Fibroblast of upper back skin (primary cell): ENCODE measurements at places on chromosomes 2 and 18.

GRCh38 chr2:29729401-29729800 lies 192.0 kb downstream of the ALK start:
- no peak for DNase-seq

DNA sequence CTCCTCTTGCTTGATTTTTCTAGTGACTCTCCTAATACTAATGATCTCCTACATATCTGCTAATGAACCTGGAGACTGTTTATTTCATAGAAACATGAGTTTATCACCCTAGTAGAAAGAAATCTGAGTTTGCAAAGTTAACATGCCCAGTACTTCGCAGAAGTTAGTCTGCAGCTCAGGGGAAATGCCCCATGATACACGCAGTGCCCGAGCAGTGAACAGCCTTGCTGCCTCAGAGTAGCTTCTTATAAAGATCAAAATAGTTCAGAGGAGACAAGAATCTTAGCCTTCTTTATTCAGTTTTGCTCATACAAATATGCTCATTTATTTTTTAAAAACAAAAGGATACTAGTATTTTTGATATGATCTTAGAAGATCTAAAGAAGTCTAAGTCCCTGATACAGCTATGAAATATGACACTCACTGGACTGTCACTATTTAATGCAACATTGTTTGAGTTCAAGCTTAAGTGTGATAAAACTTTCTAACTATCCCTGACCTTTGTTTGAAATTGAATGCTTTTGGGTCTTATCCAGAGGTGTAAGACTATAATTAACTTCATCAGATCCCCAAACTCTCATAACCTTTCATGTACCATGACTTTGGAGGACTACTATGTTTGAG lies 20.5 kb downstream of the FRZB start:
- no peak for DNase-seq

DNA sequence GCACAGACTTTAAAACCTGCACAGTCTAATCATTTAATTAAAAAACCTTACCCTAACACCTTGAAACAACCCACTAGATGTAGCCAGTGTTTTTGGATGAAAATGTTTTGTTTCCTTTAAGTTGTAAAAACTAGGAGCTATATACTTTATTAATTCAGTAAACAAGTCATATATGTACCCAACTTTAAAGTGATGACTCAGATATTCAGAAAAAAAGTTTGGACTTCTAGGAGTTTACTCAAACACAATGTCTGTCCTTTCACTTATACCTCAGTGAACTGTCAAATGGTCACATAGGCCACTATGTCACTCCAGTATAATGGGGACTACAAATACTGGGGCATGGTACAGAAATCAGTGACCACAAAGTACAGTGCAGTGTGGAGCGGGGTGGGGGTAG lies 360.3 kb downstream of the LRRTM1 start:
- DNase-seq, result no peak

GRCh38 chr18:77086656-77087392 lies 45.8 kb downstream of the MBP start:
- no peak for DNase-seq

DNA sequence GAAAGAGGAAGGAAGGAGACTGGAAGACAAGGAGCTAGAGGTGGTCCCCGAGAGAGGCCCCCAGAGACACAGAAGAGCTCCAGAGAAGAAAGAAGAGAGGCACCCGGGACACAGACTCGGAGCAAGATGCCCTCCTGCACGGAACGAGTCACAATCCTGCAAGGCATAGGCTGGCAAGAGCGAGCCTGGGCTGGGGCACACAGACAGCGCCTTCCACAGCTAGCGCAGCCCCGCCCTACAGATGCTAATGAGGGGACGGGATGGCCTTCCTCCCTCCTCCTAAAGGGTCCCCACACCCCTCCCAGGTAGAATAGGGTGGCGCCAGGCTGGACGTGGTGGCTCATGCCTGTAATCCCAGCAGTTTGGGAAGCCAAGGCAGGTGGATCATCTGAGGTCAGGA lies 19.8 kb upstream of the GPR17 start:
- DNase-seq, result no peak

GRCh38 chr18:59272221-59272888 lies 899 bp downstream of the RAX start:
- no peak for DNase-seq

GRCh38 chr2:181677912-181678586 lies 2.3 kb downstream of the NEUROD1 start:
- DNase-seq, result peak; percentile 77

GRCh38 chr18:76643996-76644395 lies 149.0 kb upstream of the ZNF516 start:
- DNase-seq, result no peak

DNA sequence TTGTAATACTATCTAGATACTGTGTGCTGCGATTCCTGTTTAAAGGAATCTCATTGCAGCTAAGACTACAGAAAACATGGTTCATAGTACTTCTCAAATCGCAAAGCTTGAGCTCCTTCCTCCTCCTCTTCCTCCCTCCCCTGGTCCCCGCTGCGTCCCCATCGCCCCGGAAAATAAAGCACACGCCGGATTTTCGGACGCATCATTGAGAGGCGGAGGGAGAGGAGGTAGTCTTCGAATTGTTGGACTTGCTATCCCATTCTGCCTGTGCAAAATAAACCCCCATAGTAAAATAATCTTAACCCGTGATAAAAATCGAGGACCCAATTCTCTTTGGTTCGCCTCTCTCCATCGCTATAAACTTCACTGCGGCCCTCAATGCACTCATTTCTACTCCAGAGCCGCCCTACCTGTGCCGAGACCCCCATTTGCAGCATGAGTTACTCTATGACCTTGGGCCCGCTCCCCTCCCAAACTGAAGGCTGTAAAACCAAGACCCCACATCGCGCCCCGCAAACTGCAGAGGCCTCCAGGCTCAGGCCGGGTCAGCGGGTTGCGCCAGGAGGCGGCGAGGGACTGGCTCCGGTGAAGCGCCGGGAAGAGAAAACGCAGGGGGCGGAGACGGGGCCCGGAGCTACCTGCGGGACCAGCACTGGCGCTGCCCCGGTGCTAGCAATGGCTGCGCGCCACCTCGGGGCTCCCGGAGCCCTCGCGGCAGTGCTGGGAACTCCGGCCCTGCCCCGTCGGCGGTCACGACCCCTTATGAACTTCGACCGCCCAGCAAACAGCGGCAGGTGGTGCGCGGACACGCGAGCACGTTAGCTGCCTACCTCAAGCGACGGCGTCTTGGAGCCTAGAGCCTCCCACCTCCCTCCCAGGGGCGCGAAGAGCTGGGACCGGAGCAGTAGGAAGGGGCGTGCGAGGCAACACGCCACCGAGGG lies 649 bp downstream of the ESCO1 start:
- no peak for DNase-seq

GRCh38 chr18:51107082-51107481 lies 77.1 kb downstream of the SMAD4 start:
- DNase-seq, result no peak

- DNase-seq, result peak; percentile 10
Observed at GRCh38 chr2:200860092-200860795, 4.2 kb downstream of the CLK1 start.

DNA sequence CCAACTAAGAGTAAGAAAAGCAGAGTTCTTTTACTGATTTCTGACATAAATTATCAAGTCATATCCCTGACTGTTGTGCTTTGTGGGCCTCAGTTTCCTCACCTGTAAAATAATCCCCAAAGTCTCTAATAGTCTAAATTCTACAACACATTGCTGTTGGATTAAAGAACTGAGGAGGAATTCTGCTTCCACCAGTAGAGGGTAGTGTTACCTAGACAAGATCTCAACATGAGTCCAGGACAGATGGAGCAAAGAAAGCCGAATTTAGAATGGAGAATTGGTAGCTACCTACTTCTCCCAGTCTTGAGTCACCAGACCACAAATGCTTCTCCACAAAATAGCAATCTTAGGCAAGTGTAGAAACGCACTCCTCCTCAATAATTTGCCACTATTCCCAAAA lies 462.5 kb upstream of the FSHR start:
- DNase-seq, result peak; percentile 26

GRCh38 chr2:85756822-85757435 lies 3.1 kb downstream of the ATOH8 start:
- no peak for DNase-seq

DNA sequence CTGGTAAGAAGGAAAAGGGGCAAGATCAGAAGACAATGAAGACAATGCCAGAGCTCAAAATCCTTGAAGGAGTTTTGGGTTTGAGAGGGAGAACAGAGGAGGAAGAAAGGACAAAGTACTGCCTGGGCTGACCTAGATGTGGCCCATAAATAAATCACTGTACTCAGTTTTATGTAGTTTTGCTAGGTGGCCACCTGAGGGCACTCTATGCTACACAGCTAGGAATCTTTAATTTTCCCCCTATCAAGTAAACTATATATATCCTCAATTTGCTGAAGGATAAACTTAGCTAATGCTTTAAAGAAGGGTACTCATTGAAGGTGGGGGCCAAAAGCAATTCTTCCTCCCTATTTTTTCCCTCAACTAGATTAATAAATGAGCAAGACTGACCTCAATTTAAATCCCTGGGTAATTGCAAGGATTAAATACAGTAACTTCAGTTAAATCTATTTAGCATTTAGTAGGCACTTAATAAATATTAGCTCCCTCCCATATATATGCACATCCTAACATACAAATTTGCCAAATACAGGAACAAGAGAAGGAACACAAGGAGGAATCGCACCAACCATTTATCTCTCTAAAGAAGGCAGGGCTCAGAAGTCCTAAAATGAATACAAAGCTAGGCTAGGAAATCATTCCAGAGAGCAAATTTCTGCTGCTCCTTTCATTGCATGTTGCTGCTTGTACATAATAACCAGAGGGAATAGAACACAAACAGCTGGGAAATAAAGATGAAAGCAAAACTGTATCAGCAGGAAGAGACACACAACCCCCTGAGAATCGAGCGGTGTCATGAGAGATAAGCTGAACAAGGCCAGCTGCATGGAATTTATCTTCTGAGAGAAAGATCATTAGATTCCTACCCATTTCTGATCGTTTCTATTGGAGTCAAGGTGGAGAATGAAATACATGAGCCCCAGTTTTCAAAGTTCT lies 540.1 kb downstream of the NRXN1 start:
- DNase-seq, result peak; percentile 18

GRCh38 chr2:8534729-8535468 lies 147.0 kb upstream of the ID2 start:
- DNase-seq, result peak; percentile 62

DNA sequence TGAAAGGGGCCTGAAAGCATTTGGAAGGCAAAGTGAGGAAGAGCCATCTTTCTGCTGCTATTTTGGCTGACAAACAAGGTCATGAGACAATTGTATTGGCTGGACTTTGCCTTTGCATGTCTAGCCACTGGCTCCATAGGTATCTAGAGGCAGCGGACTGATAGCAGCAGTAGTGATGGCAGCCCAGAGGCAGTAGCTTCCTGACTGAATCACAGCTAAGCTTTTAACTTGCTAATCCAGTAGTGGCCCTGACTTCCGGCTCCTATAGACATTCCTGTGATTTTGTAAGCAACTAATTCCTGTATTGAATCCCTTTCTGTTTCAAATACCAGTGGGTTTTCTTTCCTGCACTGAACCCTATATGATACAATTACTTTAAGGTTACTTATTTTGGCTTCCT lies 69.8 kb upstream of the PDE1A start:
- no peak for DNase-seq

- no peak for DNase-seq
Observed at GRCh38 chr18:2887470-2887869, 40.7 kb downstream of the EMILIN2 start.

DNA sequence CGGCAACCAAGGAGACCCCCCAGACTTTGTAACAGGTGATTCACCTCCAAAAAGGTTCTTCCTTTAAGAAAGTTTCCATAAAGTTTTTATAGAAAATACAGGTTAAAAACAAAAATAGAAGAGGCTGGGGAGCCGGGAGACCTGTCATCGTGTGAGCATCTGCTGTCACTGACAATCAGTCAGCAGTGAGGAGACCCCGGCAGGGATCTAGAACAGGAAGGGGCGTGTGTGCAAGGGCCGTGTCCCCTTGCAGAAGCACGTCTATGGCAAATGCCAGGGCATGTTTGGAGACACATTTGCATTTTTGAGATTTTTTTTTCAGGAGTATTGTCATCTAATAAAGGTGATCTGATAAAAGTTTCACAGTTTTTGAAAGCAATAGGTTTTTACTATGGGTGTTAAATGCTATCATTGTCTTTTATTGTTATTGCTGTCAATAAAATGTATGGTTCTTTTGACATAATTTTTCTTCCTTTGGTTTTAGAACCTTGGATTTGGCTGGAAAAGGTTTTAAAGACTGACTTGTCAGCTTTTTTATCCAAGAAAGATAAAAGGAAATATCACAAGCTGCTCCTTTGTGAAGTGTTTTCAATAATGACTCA lies 52.1 kb downstream of the MTCL1 start:
- DNase-seq, result no peak
